HT1080 (cell line): ENCODE measurements at places on chromosomes 6 and 20.

- peak; percentile 36 for DNase-seq
These were observed 44.8 kb downstream of the POPDC3 start for GRCh38 chr6:105135056-105135455.

- no peak for DNase-seq
These were observed 598.3 kb downstream of the PKHD1 start for GRCh38 chr6:51489133-51489532.

GRCh38 chr6:157724138-157724820 is 98.8 kb upstream of the SNX9 start:
- no peak for DNase-seq

DNA sequence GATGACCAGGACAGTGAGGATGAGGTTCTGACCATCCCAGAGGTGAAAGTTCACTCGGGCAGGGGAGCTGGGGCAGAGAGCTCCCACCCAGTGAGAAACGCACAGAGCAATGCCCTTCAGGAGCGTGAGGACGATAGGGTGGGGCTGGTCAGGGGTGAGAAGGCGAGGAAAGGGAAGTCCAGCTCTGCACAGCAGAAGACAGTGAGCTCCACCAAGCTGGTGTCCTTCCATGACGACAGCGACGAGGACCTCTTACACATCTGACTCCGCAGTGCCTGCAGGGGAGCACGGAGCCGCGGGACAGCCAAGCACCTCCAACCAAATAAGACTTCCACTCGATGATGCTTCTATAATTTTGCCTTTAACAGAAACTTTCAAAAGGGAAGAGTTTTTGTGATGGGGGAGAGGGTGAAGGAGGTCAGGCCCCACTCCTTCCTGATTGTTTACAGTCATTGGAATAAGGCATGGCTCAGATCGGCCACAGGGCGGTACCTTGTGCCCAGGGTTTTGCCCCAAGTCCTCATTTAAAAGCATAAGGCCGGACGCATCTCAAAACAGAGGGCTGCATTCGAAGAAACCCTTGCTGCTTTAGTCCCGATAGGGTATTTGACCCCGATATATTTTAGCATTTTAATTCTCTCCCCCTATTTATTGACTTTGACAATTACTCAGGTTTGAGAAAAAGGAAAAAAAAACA is 16.6 kb upstream of the SLC22A1 start:
- DNase-seq, result no peak

DNA sequence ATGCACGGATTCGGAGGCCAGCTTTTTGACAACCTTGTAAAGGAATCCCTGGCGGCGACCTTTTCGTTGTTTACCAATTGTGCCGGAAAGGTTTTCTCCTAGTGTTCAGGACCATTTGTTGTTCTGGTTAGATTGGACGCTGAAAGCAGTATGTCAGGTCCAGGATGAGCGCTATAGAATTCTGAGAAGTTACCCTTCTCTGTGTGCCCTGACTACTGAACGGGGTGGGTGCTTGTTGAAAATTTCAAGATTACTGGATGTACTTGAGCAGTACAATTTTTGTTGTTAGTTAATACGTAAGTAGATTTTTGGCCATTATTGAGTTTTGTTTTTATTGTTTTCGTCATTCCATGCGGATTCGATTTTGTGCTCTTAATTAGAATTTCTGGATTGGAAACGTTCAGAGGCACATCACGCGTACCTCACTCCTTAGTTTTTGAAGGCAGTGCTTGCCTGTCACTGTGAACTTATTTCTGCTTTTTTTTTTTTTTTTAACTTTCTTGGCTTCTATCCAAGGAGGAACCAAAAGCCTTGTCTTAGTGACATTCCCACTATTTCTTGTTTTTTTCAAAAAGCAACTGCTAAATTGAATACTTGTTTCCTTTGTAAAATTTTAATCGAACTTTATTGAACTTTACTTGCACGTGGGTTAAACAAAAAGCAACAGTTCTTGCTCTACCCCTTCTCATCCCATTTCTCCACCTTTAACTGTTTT is 898 bp downstream of the XRN2 start:
- no peak for DNase-seq
